Activated CD4-positive, alpha-beta T cell treated with anti-CD3 and anti-CD28 coated beads for 36 hours (primary cell): ENCODE measurements at places on chromosomes 12 and 14. TPM values are rescaled to one million over a fixed set of nuclear protein-coding genes. Genes with fewer than 3 reads are reported as not detected.

The IFNG-AS1 gene
- 0.35 TPM for total RNA-seq

The PGF gene
- total RNA-seq, result not detected

The GNPTAB gene
- total RNA-seq, result 24.0 TPM

The FGD6 gene
- total RNA-seq, result 1.1 TPM

The LRRC43 gene
- total RNA-seq, result not detected

The CLEC9A gene
- not detected for total RNA-seq

The SMOC1 gene
- total RNA-seq, result not detected

The RFLNA gene
- not detected for total RNA-seq

The LTA4H gene
- total RNA-seq, result 138 TPM

The KERA gene
- not detected for total RNA-seq

The ADAM21 gene
- total RNA-seq, result 0.11 TPM

The BIN2 gene
- 48.8 TPM for total RNA-seq

The KCNH3 gene
- 3.3 TPM for total RNA-seq

The DENR gene
- total RNA-seq, result 64.1 TPM

The NTF3 gene
- not detected for total RNA-seq

The KRT74 gene
- not detected for total RNA-seq

The TRIM9 gene
- 2.4 TPM for total RNA-seq

The SLC5A8 gene
- total RNA-seq, result not detected

The FAM161B gene
- total RNA-seq, result 1.2 TPM

The LRP1-AS gene
- not detected for total RNA-seq

The CPSF2 gene
- 117 TPM for total RNA-seq
